A172 (cell line): ENCODE measurements at places on chromosomes 2 and 18. TPM values are rescaled to one million over a fixed set of nuclear protein-coding genes. Genes with fewer than 3 reads are reported as not detected.
A peak's percentile ranks its signal among the peaks of the same experiment; 100 is the strongest.

GRCh38 chr2:20599001-20599600 is 51.8 kb downstream of the HS1BP3 start:
- no peak for DNase-seq

GRCh38 chr2:62054916-62055450 is 140.9 kb upstream of the B3GNT2 start:
- DNase-seq, result no peak

NHEJ1 gene
- 20.9 and 22.2 TPM in 2 replicates for total RNA-seq

UGT1A8 gene
- not detected in 2 replicates for total RNA-seq

GRCh38 chr2:127551221-127551930 is 15.9 kb downstream of the MYO7B start:
- DNase-seq, result no peak

CDC42EP3 gene
- total RNA-seq, result 66.8 and 71.5 TPM in 2 replicates

DNA sequence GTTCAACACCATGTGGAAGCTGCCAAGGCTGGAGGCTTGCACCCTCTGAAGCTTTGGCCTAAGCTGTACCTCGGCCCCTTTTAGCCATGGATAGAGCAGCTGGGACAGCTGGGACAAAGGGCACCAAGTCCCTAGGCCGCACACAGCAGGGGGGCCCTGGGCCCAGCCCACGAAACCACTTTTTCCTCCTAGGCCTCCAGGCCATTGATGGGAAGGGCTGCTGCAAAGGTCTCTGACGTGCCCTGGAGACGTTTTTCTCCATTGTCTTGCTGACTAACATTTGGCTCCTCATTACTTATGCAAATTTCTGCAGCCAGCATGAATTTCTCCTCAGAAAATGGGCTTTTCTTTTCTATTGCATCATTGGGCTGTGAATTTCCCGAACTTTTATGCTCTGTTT is 13.7 kb downstream of the RAPGEF4 start:
- DNase-seq, result no peak

GRCh38 chr2:74583504-74583903 is 29.0 kb downstream of the DOK1 start:
- DNase-seq, result peak; percentile 71

GRCh38 chr2:218860950-218861381 is 1.4 kb downstream of the WNT6 start:
- DNase-seq, result no peak

DNA sequence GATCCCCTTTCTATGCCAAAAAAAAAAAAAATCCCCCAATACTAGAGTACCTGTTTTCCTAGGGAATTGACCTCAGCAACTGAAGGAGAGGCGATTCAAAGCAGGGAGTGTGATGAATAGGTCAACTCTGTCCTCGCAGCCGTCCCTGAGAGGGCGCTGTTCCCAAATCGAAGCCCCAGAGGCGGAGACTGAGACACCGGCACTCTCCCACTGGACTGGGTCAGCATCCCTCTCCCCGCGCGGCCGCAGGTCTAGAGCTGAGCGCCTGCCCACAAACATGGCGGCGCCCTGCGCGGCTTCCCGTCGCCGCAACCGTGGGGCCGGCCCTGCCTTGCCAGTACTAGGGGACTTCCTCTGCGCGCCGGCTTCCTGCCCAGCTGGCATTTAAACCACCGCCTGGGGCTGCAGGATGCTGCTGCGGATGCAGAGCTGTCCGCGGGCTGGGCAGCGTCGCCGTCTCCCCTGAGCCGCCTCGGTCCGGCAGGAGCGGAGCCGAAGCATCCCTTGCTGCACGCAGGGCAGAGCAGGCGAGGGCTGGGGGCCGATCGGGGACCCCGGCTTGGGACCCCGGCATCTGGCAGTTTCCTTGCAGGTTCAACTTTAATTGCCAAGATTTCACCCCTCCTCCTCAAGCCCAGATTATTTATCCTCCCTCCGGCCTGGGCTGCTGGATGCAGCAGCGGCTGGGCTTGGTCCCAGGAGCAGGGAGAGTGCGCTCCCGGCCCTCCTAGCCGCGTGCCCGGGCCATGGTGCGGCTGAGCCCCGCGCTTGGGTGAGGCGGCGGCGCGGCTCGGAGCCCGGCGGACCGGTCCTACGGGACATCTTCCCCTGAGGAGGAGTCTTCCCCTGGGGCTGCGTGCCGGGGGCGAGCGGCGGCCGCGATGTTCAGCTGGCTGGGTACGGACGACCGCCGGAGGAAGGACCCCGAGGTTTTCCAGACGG is at the start of gene EHD3:
Gene EHD3 (plus strand): TSS at position 412 of the 942 bp plus-strand sequence. CDS start 470 bp downstream, at position 882.
- DNase-seq, result peak; percentile 83

SPIRE1 gene
- 30.4 and 33.9 TPM in 2 replicates for total RNA-seq

DNA sequence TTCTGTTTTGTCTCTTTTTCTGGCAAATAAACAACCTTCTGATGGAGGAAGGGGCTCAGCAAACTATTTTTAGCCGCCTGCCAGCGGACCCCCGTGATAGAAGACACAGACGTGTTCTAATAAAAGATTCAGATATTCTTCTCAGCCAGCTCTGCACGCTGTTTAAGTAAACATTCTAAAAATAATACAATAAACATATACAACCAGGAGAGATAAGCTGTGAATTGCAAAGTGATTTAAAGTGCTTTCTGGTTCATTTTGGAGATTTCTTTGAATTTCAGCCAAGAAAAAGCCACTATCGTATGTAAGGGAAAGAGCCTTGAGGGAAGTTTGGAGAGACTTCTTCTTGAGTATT is 201.3 kb downstream of the EPHA4 start:
- DNase-seq, result no peak

GRCh38 chr2:195648787-195649186 is 8.2 kb upstream of the SLC39A10 start:
- DNase-seq, result no peak

GRCh38 chr2:96694279-96694678 is 45.6 kb downstream of the LMAN2L start:
- no peak for DNase-seq

DNAJC5G gene
- not detected in 2 replicates for total RNA-seq

HAAO gene
- not detected in 2 replicates for total RNA-seq

DNA sequence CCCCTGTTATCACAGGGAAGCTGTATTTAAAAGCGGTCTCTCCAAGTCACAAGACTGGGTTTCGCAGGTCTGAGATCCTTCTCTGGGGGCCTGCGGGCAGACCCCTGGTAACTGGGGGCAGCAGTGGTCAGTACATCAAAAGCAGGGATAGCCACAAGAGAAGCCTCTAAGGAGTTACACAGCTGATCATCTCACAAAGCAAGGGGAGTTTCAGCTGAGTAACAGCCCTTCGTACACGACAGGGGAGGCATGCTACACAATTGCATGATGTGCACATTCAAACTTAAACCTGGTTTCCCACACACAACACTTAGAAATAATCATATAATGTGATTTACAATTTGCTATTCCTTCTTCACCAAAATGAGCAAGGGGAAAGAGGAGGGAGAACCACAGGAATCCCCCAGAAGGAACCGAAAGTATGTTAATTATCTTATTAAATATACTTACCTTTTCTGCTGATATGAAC is 87.5 kb downstream of the TMEM131 start:
- DNase-seq, result no peak

- DNase-seq, result no peak
These were observed 807 bp upstream of the NEU4 start for GRCh38 chr2:241808051-241808720.

- no peak for DNase-seq
These were observed 86.7 kb downstream of the LONRF2 start for GRCh38 chr2:100235581-100235980.

NPPC gene
- 0.12 TPM in 1 of 2 replicates, not detected in the other for total RNA-seq

DNA sequence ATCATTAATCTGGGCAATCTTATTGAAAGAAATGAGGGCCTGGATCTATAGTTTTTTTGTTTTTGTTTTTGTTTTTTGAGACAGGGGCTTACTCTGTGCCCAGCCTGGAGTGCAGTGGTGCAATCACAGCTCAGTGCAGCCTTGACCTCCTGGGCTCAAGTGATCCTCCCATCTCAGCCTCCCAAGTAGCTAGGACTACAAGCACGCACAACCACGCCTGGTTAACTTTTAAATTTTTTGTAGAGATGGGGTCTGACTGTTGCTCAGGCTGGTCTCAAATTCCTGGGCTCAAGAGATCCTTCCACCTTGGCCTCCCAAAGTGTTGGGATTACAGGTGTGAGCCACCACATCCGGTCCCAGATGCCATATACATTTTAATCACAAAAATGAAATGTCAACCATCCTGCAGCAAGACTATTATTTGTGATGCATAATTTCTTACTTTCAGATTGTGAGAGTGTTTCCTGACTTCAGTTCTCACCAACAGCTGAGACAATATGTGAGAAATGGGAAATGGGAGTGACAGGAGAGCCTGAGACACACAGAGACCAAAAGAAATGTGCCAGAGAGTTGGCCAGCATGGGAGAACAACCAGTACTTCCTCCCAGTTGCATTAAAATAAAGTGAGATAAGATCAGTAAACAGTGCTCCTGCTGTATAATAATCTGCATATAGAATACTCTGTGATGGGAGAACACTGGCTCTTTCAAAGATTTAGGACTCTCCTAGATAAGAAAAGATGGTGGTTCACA is 87.6 kb downstream of the METTL8 start:
- peak; percentile 3 for DNase-seq

CPS1 gene
- total RNA-seq, result 28.8 and 50.7 TPM in 2 replicates

GRCh38 chr2:66696886-66697285 is 262.0 kb downstream of the MEIS1 start:
- no peak for DNase-seq

DNA sequence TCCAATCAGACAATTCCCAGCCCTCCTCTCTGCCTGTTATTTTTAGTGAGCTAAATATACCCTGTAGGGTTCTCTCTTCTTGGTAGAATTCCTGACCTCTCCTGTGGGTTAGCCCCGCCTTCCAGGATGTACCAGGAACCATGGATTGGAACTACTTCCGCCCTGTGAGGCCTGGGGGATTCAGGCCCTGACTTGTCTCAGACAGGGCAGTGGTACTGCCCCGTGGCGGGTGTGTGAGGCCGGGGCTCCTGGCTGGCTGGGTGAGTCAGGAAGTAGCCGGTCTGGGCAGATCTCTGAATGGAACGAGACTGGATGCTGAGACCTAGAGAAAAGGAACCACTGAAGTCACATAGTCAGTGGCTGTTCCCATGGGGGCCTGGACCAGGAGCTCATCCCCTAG is 50.5 kb downstream of the DYSF start:
- DNase-seq, result peak; percentile 13

COL3A1 gene
- total RNA-seq, result 563 and 691 TPM in 2 replicates

- DNase-seq, result peak; percentile 21
These were observed 43.5 kb downstream of the CWC22 start for GRCh38 chr2:179963626-179964025.

PAX8 gene
- total RNA-seq, result 1.4 and 1.8 TPM in 2 replicates

DNA sequence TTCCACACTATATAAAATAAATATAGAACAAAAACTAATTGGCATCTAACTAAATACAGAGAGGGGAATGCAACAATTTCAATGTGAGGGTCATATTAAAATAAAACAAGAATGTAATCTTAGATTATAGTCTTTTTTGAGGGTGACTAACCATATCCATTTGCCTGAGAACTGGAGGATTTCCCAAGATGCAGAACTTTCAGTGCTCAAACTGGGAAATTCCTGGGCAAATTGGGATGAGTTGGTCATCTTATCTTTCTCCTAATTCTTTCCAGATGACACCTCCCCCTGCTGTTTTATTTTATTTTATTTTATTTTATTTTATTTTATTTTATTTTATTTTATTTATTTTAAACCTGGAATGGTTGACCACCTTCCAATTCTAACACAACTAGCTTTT is 846.2 kb downstream of the SLC4A3 start:
- no peak for DNase-seq

DNA sequence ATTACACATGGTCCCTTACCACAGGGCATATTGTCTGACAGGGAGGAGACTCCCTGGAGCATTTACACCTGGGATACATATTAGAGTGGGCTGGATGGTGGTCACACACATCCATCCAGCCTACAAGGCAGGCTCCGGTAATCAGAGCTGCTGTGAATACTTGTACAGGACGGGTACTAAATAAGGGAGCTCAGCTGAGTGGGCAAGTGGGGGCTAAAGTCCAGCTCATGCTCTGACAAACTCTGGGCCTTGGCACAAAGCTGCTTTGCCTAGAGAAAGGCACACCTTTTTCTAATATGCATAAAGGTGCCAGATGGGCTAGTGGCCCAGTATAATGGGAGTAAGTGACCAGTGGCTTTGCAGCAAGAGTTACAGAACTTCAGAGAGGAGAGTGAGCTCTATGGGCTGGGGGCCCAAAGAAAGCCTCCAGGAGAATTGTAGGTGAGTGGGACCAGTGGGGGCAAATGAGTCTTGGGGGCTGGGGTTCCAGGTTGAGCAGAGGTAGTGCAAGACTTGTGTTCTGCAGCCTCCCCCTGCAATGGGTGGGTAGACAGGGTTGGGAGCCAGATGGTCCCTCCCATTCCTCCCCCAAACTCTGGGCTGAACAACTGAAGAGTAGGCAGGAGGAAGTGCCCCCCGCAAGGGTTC is 1.6 kb downstream of the TMEM198 start:
- no peak for DNase-seq

GRCh38 chr18:32937066-32937465 is 164.2 kb upstream of the KLHL14 start:
- no peak for DNase-seq

SPDYA gene
- 0.10 TPM in 1 of 2 replicates, not detected in the other for total RNA-seq

- no peak for DNase-seq
These were observed 159.9 kb downstream of the LAMA3 start for GRCh38 chr18:23849141-23849540.

CNDP1 gene
- not detected in 2 replicates for total RNA-seq

DNA sequence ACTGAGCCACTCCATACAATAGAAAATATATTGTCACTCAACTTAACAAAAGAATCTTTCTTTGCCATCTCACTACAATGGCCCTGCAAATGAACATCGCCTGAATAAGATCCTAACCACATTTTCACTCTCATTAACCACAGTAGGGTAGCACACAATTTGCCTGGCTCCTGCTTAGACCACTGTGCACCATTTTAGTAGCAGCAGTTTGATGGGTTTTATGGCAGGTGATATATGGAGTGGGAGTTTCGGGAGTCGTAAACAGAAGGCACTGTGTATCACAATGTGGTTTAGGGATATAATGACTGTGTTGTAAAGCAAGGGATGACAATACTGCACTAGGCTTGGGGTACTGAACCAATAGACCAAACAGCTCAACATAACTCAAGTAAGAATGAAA is 617.4 kb downstream of the BCL11A start:
- DNase-seq, result no peak

DNA sequence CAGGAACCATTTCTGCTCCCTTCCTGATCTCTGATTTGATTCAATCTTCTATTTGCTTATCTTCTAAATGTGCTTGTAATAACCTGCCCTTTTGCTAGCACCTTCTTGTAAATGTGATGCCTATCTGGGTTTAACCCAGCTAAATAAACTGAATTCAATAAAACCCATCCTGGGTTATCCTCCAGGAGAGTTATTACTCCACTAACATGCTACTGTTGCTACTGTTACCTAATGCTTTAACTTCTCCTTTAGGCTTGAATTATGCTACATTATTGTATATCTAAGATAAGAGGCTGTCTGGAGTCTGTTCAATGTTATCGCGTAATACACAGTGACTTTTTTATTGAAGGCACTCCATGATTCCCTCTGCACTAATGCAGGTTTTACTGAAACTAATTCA is 206.5 kb upstream of the CTAGE1 start:
- no peak for DNase-seq

DNA sequence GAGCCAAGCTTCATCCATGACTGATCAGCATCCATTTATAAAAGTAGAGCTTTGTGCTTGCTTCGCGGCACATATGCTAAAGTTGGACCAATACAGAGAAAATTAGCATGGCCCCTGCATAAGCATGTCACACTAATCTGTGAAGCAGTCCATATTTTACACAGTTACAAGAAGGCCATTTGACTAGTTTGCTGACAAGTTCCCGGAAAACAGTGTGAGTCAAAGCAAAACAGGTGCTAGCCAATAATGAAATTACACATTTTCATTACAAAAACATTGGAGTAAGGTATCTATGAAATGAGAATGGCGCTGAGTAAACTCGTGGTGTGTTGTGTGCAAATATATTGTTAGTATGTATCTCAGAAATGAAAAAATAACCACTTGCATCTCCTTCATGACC is 4.7 kb downstream of the ANKRD62 start:
- no peak for DNase-seq
